ENCODE measurements at places on chromosomes 7 and 10.

GRCh38 chr10:119101366-119102098, 2.4 kb upstream of the DENND10 start:
- DNase-seq = no peak

GRCh38 chr10:65413001-65413400, 1512.8 kb upstream of the LRRTM3 start:
- no peak for DNase-seq

- DNase-seq = no peak
These were observed 42.5 kb upstream of the KMT2E start for GRCh38 chr7:104971290-104972071.

- no peak for DNase-seq
These were observed 135.6 kb downstream of the CELF2 start for GRCh38 chr10:11153245-11153644.

DNA sequence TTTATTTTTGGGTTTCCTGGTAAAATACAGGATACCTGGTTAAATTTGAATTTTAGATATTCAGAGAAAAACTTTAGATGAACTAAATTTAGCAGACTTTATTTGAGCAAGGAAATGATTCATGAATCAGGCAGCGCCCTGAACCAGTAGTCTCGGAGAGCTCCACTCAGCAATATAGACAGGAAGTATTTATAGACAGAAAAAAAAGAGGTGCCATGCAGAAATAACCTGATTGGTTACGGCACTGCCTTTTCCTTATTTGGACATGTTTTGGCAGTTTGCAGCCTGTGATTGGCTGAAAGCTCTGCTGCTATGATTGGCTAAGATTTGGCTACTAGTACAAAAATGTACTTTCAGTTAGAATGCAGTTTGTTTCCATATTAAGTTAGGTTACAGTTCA, 198.3 kb upstream of the DKK1 start:
- no peak for DNase-seq

All from endothelial cell (in vitro differentiated cells).